Activated T-cell treated with anti-CD3 and anti-CD28 coated beads, Interleukin-2, amount 50 U/mL, for 72 hours (primary cell): ENCODE measurements at places on chromosomes 2 and 18.

DNA sequence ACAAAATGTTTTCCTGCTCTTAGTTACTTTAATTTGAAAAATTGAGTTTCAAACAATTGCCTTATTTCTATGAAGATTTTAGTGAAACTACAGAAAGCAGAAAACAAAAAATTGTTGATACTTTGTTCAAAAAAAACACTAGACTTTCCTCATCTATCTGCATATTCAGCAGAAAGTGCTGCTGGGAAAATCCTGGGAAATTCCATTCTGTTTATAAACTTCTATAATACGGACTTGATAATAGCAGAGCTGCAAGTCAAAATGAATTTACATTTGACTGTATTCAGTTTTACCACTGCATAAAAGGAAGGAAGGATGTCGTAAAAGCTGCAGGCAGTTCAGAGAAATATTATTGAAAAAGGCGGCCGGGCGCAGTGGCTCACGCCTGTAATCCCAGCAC, 24.9 kb upstream of the ERICH2 start:
- DNase-seq = no peak
- H3K27ac ChIP-seq = no peak overlapping the region
- H3K36me3 ChIP-seq = no peaks in the 10 kb centered on the region

DNA sequence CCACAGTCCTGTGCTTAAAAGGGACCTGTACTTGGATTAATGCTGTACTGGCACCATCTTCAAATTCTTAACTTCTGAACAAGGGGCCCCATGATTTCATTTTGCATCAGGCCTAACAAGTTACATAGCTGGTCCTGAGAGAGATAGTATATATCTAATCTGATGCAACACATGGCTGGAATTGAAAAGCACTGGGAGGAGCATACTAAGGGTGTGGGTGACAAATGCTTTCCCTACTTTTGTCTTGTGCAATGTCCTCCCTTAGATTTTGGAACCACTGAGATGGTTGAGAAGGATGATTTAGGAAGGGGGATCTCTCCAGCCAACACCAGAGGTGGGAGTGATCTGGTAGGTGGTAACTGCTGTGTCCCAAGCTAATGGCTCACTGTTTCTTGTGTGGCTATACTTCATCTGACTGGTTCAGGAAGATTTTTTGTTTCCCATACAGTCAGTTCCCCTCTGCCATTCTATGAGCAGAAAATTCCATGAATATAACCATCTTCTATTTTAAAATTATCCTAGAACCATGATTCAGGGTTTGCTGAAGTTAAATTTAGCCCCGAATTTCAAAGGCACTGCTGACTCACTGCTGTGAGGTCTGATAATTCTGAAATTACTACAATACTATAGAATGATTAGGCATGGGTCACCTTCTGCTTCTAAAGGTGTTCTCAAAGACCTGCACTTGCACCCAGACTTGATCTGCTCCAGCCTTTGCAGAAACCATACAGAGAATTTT, 108.3 kb upstream of the NCKAP5 start:
- peaks cover 10% of the 10 kb centered on the region for H3K27me3 ChIP-seq
- H3K27ac ChIP-seq = no peak overlapping the region
- no peaks in the 10 kb centered on the region for H3K36me3 ChIP-seq
- H3K4me3 ChIP-seq = no peak overlapping the region

DNA sequence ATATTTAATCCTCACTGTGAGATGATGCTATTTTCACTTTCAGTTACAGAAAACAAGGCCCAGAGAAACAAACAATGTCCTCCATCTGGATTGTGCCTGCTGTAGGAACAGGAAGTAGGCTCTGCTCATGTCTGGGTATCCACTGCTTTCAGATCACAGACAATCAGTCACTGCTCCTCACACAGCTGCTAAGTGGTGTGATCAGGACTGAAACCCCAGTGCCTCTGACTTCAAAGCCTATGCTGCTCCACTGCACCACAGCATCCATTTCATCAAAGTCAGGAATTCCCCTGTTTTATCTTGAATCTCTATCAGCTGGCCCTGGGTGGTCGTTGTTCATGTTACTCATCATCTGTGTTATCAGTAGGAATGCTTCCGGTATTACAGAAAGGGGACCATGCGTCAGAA, 303.8 kb upstream of the TRIB2 start:
- no peak overlapping the region for H3K27ac ChIP-seq
- H3K4me3 ChIP-seq = no peak overlapping the region
- peak; percentile 29 for DNase-seq
- peaks cover 26% of the 10 kb centered on the region for H3K4me1 ChIP-seq

GRCh38 chr2:85961754-85962153, 73.0 kb upstream of the ST3GAL5 start:
- H3K4me1 ChIP-seq = peaks cover 14% of the 10 kb centered on the region
- H3K4me3 ChIP-seq = no peak overlapping the region
- H3K36me3 ChIP-seq = peaks cover 6% of the 10 kb centered on the region

DNA sequence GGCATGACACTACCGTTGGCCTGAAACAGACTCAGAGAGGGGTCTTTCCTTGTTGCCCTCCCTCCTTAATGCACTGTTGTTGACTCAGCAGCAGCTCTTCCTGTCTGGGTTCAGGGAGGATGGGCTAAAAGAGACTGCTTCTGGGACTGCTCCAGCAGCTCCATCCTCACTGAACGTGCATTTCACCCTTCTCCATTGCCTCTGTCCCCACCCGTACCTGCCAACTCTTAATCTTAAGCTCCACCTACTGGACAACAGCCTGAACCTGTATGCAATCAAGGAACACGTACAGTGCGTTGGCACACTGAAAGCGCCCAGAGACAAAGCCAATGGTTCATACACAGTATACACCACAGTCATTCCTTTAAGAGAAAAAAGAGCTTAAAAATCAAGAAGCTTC, 230.8 kb upstream of the RAB6C start:
- no peak overlapping the region for H3K4me3 ChIP-seq
- no peaks in the 10 kb centered on the region for H3K36me3 ChIP-seq
- H3K27ac ChIP-seq = no peak overlapping the region
- H3K4me1 ChIP-seq = no peaks in the 10 kb centered on the region
- DNase-seq = no peak

GRCh38 chr18:32847691-32848090, 74.9 kb upstream of the KLHL14 start:
- no peaks in the 10 kb centered on the region for H3K36me3 ChIP-seq
- DNase-seq = no peak
- no peak overlapping the region for H3K4me3 ChIP-seq
- H3K4me1 ChIP-seq = no peaks in the 10 kb centered on the region
- no peak overlapping the region for H3K27ac ChIP-seq

GRCh38 chr18:50623694-50624352, 63.9 kb downstream of the MAPK4 start:
- H3K27me3 ChIP-seq = peaks cover 8% of the 10 kb centered on the region
- H3K27ac ChIP-seq = no peak overlapping the region
- H3K4me1 ChIP-seq = no peaks in the 10 kb centered on the region
- H3K36me3 ChIP-seq = no peaks in the 10 kb centered on the region
- DNase-seq = no peak

- no peaks in the 10 kb centered on the region for H3K36me3 ChIP-seq
- no peaks in the 10 kb centered on the region for H3K4me1 ChIP-seq
- H3K27me3 ChIP-seq = no peaks in the 10 kb centered on the region
- H3K4me3 ChIP-seq = no peak overlapping the region
- no peak overlapping the region for H3K27ac ChIP-seq
- no peak for DNase-seq
These were observed 370.3 kb upstream of the LINC00305 start for GRCh38 chr18:64519201-64519600.

DNA sequence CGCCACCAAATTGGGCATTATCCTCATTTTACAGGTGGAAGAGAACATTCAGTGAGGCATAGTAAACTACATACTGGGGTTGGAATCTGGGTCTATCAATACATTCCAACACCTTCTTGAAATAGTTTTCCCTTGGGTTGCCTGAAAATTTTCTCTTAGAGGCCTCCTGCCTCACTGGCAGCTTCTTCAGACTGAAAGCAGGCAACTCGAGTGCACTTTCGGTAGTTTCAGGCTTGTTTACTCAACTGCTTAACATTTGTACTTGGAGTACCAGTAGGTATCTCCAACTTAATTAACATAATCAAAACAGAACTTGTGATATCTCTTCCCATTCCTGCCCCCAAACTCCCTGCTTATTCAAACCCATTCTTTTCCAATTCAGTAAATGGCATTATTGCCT, 36.2 kb upstream of the C2orf74 start:
- H3K27ac ChIP-seq = no peak overlapping the region
- H3K4me1 ChIP-seq = no peaks in the 10 kb centered on the region
- H3K4me3 ChIP-seq = no peak overlapping the region

DNA sequence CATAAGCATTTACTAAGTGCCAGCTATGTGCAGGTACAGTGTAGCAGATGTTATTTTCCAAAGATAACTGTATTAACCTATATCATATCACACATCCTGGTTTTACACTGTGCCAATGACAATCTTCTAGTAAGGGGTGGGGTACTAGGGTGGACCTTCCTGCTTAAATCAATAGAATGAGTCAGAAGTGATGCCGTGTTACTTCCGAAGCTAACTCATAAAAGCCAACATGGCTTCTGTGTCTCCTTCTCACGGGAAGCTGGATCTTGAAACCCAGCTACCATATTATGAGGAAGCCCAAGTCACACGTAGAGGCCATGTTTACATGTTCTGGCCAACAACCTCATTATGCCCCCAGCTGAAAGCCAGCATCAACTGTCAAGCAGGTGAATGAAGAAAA, 59.1 kb downstream of the MRPL33 start:
- no peak overlapping the region for H3K4me3 ChIP-seq
- H3K27ac ChIP-seq = no peak overlapping the region
- no peaks in the 10 kb centered on the region for H3K27me3 ChIP-seq
- no peak for DNase-seq

DNA sequence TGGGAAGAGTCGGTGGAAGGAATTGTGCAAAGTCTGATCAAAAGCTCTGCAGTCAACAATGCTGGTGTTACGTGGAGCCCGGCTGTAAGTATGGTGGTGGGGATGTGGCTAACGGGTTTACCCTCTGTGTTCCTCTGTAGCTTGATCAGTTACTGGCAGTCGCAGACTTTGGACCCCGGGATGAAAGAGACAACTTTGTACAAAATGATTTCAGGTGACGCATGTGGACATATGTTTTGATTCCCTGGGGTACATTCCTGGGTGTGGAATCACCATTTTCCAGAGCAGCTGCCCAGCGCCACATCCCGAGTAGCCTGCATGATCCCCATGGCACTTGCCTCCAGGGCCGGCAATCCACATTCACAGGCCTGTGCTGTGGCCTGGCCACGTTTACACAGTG, 9.8 kb downstream of the RBFA start:
- no peak for DNase-seq
- peaks cover 4% of the 10 kb centered on the region for H3K36me3 ChIP-seq
- H3K27me3 ChIP-seq = no peaks in the 10 kb centered on the region
- no peak overlapping the region for H3K4me3 ChIP-seq

DNA sequence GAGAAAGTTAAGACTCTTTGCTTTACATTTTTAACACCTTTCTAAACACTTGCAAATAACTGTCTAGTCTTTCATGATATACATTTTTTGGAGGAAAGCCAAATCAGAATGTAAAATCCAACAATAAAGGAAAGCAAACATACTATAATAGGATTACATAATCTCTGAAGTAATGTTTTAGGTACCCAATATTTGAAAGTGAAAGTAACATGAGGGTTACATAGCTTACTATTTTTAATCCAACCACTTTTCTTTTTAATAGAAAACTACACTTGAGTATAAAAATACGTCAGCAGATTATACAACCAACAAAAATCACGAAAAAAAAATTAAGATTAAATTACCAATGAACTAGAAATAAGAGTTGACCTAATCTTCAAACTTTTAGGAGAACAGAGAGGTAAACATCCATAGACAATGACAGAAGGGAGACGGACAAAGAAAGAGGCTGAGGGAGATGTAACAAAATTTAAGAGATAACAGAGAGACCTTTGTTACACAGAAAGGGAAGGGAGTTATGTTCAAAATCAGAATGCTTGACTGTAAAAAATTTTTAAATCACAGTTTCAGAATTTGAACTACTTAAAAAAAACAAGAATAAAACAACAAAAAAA, 150.0 kb downstream of the IKZF2 start:
- peak overlapping the region; percentile 44 for H3K4me3 ChIP-seq
- H3K27ac ChIP-seq = peak overlapping the region; percentile 4
- no peak for DNase-seq
- no peaks in the 10 kb centered on the region for H3K36me3 ChIP-seq
- H3K4me1 ChIP-seq = peaks cover 22% of the 10 kb centered on the region

GRCh38 chr18:55096263-55096951, 137.1 kb upstream of the CCDC68 start:
- no peaks in the 10 kb centered on the region for H3K27me3 ChIP-seq
- DNase-seq = no peak
- H3K4me1 ChIP-seq = no peaks in the 10 kb centered on the region
- no peak overlapping the region for H3K4me3 ChIP-seq

GRCh38 chr2:210224591-210224940, 681 bp downstream of the ACADL start:
- peak overlapping the region; percentile 61 for H3K4me3 ChIP-seq
- no peak overlapping the region for H3K27ac ChIP-seq
- peaks cover 6% of the 10 kb centered on the region for H3K4me1 ChIP-seq
- no peak for DNase-seq
- no peaks in the 10 kb centered on the region for H3K36me3 ChIP-seq

DNA sequence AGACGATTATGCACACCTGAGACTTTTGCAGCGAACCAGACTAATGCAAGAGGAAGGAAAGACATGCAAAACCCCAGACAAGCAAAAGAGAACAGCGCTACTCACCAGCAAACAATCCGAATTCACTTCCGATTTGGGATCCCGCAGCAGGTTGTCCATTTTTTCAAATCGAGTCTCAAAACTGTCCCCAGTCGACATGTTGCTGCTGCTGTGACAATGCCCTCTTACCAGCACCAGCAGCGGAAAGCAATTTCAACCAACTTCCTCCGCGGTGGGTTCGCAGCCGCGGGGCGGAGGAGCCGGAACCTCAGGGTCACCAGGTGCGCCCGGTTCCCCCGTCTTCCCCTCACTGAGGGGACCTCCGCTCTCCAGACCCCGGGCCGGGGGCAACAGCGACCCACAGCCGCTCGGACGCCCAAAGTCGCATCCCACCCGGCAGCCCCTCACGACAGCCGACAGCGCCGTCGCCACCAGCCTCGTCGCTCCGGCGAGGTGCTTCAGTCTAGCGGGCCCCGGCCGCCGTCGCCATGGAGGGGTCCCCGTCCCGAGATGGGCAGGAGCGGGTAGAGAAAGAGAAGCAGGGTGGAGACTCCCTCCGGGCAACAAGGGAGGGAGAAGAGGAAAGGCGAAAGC, 784 bp downstream of the ROCK1 start:
- H3K27me3 ChIP-seq = no peaks in the 10 kb centered on the region
- H3K4me3 ChIP-seq = no peak overlapping the region
- peak; percentile 73 for DNase-seq
- no peaks in the 10 kb centered on the region for H3K4me1 ChIP-seq

- H3K27ac ChIP-seq = peak overlapping the region; percentile 42
- peaks cover 13% of the 10 kb centered on the region for H3K36me3 ChIP-seq
- H3K4me1 ChIP-seq = no peaks in the 10 kb centered on the region
- H3K4me3 ChIP-seq = no peak overlapping the region
- H3K27me3 ChIP-seq = no peaks in the 10 kb centered on the region
These were observed 22.6 kb upstream of the BCL2 start for GRCh38 chr18:63342206-63342605.

- H3K4me3 ChIP-seq = no peak overlapping the region
- peaks cover 13% of the 10 kb centered on the region for H3K27me3 ChIP-seq
- H3K4me1 ChIP-seq = no peaks in the 10 kb centered on the region
- no peak for DNase-seq
- no peaks in the 10 kb centered on the region for H3K36me3 ChIP-seq
- H3K27ac ChIP-seq = no peak overlapping the region
These were observed 23.6 kb downstream of the ZBTB7C start for GRCh38 chr18:48385596-48385995.
